ENCODE measurements at places on chromosomes 16 and 17.

DNA sequence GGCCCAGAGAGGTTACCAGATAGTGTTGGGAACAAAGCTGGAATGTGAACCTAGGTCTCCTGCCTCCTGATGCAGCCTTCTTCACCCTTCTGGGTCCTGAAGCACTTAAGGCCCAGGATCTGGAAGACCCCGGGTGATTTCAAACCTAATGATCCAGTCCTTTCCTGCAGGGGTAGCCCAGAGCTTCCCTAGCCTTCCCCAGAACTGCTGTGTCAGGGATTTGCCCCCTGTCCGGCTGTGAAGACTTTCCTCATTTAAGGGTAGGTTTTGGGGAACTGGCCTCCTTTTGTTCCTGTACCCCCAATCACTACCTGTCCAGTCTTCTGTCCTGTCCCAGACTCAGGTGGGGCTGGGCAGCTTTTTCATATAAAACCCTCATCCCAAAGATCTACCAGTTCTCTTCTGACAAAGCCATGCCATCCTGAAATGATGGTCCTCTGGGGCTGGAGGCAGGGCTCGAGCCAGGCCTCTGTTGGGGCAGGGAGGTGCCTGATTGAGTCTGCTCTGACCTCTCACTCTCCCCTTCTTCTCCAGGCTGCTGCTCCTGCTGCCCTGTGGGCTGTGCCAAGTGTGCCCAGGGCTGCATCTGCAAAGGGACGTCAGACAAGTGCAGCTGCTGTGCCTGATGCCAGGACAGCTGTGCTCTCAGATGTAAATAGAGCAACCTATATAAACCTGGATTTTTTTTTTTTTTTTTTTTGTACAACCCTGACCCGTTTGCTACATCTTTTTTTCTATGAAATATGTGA lies 1.3 kb downstream of the MT1X start:
- DNase-seq, result no peak

- DNase-seq, result no peak
Measured at GRCh38 chr17:66667491-66668030, 167.4 kb upstream of the CACNG5 start.

DNA sequence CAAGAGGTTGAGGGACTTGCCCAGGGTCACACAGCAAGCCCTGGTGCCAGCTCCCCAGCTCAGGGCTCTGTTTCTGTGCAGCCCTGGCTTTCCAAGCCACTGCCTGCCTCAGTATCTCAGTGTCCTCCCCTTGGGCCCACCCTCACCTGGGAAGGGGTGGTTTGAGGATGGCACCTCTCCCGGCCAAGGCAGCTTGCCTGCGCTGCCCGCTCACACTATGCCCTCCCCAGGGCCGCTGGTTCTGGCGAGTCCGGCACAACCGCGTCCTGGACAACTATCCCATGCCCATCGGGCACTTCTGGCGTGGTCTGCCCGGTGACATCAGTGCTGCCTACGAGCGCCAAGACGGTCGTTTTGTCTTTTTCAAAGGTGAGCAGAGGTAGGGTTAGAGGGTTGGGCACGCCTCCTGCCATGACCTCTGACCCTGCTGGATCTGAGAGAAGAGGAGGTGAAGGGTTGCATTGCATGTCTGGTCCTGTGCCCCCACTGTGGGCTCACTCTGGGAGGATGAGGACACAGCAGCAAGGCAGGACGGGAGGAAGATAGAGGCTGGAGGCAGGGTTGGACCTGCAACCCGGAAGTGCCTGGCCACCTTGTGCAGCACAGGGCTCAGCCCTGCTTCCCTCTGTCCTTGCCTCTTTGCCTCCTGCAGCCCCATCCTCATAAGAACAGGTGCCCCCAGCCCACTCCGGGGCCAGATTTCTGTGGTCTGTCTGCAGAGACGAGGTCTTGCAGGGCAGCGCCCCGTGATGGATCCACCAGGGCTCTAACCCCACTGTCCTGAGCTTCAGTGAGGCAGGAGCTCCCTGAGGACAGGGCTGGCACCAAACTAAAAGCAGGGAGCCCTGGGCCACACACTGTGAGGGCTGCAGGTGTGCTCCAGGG lies 16.7 kb downstream of the MMP15 start:
- DNase-seq, result no peak

- peak; percentile 53 for DNase-seq
Measured at GRCh38 chr16:28067604-28068379, 4.3 kb upstream of the GSG1L start.

DNA sequence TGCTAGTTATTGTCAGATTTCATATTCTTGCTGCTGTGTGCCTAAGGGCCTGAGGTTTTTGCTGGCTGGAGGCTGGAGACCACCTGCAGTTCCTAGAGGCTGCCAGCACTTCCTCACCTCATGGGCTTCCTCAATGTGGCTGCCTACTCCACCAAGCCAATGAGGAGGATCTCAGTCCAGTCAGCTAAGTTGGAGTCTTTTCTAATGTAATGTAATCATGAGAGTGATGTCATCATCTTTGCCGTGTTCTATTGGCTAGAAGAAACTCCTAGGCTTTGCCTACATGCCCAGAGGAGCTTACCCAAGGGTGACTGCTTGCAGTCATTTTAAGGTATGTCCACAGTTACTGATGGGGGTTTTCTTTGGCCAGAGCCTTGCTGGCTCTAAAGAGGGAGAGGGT lies 53.0 kb downstream of the SOCS3 start:
- no peak for DNase-seq

GRCh38 chr16:66473654-66474519 lies 46.8 kb downstream of the BEAN1 start:
- no peak for DNase-seq

- no peak for DNase-seq
Measured at GRCh38 chr16:79062336-79062735, 538.2 kb downstream of the MAF start.

- peak; percentile 19 for DNase-seq
Measured at GRCh38 chr17:63911657-63912100, 621 bp upstream of the CSHL1 start.

DNA sequence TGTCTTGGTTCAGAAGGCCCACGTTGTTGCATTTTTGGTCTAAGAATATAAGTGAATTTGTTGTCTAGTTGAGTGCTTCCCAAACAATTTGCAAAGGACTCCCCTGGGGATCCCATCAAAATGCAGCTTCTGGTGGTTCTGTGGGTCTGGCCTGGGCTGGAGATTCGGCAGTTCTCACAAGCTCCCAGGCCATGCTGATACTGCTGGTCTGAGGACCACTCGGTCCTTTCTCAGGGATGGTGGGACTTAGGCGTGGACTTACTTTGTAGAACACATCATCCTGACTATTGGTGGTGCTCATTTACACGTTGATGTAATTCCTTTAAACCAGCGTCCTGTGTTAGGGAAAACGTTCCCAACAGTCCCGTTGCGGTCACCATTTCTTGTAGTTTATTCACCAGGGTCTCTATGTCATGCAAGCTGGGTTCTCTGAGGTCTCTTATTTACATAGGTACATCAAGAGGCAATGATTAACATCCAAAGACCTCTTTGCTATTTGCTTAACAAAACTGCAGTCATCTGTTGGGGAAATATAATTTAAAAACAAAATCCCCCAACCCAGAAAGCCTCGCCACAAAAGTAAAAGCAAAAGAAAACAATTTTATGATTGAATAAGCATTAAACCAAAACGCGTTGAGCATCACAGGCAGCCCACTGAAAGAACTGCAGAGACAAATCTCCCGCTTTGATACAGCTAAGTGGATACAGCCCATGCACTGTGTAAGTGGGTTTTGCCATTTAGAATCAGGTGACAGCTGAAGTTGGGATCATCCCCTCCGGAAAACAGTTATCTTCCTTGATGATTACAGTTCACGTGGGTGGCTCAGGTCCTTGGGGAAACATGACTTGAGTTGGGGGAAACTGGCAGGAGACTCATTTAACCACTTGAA lies 39.0 kb upstream of the SEC14L1 start:
- DNase-seq, result no peak

GRCh38 chr17:40854175-40854814 lies 12.7 kb downstream of the KRT12 start:
- DNase-seq, result peak; percentile 89

DNA sequence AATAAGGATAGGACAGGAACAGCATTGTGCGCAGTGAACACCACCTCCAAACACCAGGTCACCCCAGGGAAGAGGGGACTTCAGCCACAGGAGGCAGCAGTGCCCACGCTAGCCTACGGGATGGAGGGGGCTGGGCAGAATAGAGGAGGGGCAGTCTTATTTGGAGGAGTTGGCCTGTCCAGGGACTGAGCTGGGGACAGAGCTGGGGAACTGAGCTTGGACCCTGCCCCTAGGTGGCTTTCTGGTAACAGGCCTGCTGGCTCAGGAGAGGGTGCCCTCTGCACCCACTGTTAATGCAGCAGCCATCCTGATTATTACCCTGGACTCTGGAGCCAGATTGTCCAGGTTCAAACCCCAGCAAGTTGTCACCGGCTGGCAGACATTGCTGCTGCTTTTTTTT lies 9.3 kb downstream of the CCDC102A start:
- DNase-seq, result no peak

DNA sequence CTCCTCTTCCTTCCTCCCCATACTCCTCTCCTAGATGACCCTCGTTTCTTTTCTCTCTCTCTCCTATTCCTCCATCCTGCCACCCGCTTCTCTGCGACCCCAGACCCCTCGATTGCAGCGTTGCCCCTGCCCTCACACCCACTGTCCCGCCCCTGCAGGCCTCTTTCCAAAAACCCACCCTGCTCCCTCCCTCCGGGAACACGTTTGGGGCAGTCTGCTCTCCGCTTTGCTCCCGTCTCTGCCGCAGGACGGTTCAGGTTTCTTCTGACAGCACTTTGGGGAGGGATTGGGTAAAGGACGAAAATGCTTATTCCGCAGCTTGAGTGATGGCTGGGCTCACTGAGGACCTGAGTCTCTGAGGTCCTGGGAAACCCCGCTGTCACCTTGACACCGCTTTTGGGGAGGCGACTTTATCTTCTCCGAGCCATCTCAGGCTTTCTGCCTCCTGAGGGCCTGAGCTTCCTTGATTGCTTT lies 690 bp downstream of the NDE1 start:
- no peak for DNase-seq

All from fibroblast of skin of abdomen (primary cell).